Vagina (tissue), 2 donors: ENCODE measurements at places on chromosomes 16 and 17.
A peak's percentile ranks its signal among the peaks of the same experiment; 100 is the strongest.

DNA sequence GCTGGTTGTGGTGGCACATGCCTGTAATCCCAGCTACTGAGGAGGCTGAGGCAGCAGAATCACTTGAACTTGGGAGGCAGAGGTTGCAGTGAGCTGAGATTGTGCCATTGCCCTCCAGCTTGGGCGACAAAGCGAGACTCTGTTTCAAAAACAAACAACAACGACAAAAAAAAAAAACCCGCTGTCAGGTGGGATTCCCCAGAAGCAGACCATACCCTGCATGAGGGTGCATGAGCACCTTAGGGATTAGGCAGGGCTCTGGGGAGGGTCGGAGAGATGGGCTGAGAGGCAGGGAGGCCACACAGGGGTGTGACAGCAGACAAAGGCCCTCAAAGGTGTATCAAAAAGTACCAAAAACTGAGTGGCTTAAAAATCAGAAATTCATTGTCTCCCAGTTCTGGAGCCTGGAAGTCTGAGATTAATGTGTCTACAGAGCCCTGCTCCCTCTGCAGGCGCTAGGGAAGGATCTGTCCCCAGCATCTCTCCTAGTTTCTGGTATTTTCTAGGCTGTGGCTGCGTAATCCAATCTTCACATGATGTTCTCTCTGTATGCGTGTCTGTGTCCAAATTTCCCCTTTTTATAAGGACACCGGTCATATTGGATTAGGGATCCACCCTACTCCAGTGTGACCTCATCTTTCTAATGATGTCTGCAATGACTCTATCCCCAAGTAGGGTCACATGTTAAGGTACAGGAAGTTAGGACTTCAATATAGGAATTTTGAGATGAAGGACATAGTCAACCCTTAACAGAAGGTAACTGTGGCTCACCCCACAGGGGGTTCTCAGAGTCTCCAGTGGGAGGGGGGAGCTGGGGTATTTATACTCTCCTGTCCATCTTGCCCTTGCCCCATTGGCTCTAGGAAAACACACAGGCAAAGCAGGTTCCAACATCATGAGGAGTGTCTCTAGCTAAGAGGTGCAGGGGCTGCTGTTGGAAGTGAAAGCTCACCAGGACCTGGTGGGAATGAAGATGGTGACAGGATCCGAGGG lies 13.6 kb upstream of the TVP23A start:
- no peak for DNase-seq

- DNase-seq, result no peak
These were observed 589 bp downstream of the ARL6IP1 start for GRCh38 chr16:18800775-18801144.

DNA sequence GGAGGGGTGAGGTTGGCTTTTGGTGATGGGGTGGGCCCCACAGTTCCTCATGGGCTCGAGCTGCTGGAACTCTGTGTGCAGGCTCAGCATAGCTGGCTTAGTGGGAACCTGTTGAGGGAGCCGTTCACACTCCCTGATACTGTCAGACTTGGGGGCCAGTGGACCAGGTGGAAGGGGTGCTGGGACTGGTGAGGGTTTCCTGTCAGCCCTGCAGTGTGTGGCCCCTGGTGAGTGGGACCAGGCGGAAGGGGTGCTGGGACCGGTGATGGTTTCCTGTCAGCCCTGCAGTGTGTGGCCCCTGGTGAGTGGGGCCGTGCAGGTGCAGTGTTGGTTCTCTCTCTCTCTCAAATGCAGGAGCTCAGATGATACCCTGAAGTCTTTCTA lies 45.1 kb upstream of the ZNF750 start:
- DNase-seq, result no peak

DNA sequence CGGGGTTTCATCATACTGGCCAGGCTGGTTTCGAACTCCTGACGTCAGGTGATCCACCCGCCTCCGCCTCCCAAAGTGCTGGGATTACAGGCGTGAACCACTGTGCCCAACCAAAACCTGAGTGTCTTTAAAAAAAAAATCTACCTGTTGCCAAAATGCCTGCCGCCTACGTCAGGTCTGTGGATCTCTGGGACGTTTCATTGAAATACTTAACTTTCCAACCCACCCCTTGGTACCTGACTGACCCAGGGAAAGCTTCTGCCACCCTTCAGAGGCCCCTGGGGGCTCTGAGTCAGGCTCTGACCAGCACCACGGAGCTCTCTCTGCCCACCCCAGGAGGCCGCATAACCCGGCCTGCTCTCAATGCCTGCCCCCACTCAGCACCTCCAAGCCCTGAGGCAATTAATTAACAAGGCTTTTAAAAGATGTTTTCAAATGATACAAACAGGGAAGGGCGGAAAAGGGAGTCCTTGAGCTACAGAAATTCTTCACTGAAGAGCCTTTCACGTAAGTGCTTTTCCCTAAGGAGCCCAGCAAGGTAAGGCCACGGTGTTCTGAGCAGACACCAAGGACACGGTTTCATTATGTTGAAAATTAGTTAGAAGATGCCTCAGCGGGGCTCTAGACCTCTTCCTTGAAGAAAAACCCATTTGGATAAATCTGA lies 29.3 kb upstream of the GSG1L start:
- DNase-seq, result no peak

DNA sequence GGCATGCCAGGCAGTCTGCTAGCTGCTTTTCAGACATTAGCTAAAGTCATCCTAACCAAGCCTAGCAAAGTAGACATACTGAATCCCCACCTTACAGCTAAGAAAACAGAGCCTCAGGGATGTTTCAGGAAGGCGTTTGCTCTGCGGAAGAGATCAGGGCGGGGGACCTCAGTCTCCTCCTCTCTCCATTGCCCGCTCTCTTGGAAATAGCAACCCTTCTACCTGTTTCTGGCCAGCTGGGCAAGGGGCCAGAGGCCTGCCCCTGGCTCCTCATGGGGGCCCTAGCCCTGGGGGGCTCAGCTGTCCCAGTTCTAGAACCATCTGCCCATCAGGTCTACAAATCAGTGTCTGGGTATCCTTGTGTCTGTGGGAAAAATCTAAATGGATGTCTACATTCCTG lies 14.5 kb downstream of the PITPNM3 start:
- no peak for DNase-seq

- no peak for DNase-seq
These were observed 231.6 kb upstream of the CPHXL start for GRCh38 chr16:75957870-75958269.

- no peak for DNase-seq
These were observed 393 bp upstream of the PSMB10 start for GRCh38 chr16:67936880-67937605.

- peak; percentile 85 for DNase-seq
These were observed 13.1 kb upstream of the MRPS23 start for GRCh38 chr17:57862694-57863667.

GRCh38 chr16:58574895-58575294 lies 54.7 kb downstream of the CNOT1 start:
- no peak for DNase-seq

- no peak for DNase-seq
These were observed 299.6 kb downstream of the MAP2K4 start for GRCh38 chr17:12320286-12320685.

DNA sequence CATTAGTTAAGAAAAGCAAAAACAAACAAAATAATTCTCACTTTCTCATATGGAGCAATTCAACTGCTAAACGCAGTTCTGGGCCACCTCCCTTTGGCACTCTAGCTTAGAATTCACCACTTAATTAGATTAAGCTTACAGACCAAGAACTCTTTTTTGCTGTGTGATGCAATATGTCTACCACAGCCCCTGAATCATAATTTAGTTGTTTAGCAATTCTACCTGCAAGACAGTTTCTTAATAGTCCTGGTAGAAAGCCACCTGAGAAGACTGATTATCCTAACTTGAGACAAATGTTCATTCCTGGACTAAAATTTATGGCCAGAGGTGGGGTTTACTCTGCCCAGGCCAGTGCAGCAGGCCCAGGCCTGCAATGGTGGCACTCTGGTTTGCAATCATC lies 205.9 kb downstream of the HS3ST3A1 start:
- no peak for DNase-seq

GRCh38 chr16:88339930-88340754 lies 42.6 kb upstream of the ZNF469 start:
- no peak for DNase-seq

- no peak for DNase-seq
These were observed 5.9 kb upstream of the MAP2K3 start for GRCh38 chr17:21278450-21279197.

DNA sequence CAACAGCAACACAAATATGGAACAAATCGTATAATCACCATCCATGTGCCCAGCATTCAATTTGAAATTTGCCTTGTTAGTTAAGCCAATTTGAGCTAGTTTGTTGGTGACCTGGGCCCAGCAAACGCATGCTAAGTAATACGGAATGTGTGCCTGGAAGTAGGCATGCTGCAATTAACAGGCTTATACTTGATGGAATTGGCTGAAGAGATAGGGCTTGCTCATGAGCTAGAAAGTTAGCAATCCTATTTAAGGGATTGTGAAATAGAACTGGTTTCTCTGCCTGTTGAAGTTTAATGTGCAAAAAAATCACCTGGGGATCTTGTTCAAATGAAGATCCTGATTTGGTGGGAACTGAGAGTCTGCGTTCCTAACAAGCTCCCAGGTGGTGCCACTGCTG lies 8.5 kb upstream of the LPO start:
- no peak for DNase-seq

DNA sequence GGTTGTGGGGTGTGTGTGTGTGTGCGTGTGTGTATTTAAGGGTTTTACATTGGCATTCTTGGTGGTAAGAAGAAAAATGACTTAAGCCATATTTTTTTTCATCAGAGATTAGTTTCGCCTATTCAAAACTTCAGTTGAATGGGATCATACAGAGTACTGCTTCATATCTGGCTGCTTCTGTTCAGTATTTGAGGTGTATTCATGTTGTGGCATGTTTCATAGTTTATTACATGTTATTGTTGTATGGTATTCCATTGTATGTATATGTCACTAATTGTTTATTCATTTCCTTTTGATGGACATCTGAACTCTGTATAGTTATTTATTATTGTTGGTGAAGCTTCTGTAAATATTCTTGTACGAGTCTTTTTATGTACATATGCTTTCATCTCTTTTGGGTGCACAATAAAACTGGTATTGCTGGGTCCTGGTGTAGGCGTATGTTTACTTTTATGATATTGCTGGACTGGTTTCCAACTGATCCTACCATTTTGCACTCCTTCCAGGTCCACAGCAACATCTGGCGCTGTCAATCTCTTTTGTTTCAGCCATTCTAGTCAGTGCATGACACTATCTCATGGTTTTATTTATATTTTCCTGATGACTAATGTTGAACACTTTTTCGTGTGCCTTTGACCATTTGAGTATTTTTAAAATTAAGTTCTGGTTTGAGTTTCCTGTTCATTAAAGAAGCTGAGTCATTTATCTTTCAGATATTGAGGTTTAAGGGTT lies 77.4 kb upstream of the MAF start:
- DNase-seq, result no peak
